ENCODE measurements at places on chromosomes 12 and 14.
A peak's percentile ranks its signal among the peaks of the same experiment; 100 is the strongest.

DNA sequence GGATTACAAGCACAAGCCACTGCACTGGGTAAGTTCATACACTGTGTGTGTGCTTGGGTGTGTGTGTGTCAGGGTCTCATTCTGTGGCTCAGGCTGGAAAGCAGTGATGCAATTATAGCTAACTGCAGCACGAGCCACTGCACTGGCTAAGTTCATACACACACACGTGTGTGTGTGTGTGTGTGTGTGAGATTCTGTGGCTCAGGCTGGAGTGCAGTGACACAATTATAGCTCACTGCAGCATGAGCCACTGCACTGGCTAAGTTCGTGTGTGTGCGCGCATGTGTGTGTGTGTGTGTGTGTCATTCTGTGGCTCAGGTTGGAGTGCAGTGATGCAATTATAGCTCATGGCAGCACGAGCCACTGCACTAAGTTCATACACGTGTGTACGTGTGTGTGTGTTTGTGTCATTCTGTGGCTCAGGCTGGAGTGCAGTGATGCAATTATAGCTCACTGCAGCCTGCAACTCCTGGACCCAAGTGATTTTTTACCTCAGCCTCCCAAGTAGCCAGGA is 85.4 kb downstream of the HECTD1 start:
- DNase-seq, result peak; percentile 24

- DNase-seq, result no peak
Measured at GRCh38 chr14:95151561-95151960, 5.8 kb downstream of the DICER1 start.

DNA sequence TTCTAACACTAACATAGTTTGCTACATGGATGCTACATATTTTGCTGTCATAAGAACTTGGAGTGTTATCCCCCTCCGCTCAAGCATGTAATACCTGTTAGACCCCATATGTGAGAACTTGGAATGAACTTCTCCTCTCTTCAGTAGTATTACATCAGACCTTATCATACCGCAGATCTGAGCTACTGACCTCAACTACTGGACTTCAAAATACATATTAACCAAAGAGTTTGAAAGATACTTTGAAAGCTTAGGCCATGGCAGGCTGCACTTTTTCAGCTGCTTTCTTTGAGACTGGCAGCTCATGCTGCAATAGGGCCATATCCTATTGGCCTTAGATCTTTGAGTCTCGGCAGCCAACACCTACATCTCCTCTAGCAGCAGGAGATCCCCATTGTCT is 74.8 kb downstream of the EEA1 start:
- no peak for DNase-seq

- DNase-seq, result no peak
Measured at GRCh38 chr12:22431693-22432251, 97.3 kb upstream of the ST8SIA1 start.

DNA sequence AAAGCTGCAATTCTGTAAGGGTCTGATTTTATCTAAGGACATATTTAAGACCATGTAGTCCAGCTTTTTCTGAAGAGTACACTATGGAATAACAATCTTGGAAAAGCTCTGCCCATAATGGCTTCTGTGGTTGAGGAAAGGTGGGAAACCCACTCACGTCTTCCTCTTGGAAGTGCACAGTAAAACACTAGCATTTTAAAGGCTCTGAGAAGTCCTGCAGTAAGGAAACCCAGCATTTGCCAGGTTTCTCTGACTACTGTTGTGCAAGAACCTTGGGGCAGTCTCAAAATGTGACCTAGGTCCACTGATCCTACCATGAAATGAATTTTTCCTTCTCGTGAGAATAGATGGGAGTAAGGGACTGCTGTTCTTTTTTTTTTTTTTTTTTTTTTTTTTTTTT is 11.9 kb downstream of the MAP1LC3B2 start:
- no peak for DNase-seq

- no peak for DNase-seq
Measured at GRCh38 chr12:32824596-32824995, 68.9 kb upstream of the YARS2 start.

GRCh38 chr14:101834800-101835547 is 73.5 kb downstream of the PPP2R5C start:
- DNase-seq, result peak; percentile 42
